ENCODE measurements at places on chromosomes 7 and 10.
A peak's percentile ranks its signal among the peaks of the same experiment; 100 is the strongest.

DNA sequence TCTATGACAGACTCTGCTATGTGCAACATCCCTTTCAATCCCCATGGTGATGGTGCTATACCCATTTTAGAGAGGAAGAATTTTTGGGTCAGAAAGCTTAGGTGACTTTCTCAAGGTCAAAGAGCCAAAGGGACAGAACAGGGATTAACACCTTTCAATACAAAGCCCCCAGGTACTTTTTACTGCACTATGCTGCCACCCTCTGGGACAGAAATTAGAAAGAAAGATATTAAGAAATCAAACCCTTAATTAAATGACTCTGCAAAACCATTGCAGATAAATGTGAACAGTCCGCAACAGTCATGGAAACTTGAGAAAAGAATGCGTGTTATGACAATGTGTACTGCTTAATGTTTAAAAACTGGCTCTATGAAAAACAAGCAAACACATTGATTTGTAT, 673.7 kb downstream of the MAGI2 start:
- no peak for DNase-seq

- DNase-seq = no peak
Measured at GRCh38 chr10:14507176-14507575, 176.5 kb upstream of the FRMD4A start.

DNA sequence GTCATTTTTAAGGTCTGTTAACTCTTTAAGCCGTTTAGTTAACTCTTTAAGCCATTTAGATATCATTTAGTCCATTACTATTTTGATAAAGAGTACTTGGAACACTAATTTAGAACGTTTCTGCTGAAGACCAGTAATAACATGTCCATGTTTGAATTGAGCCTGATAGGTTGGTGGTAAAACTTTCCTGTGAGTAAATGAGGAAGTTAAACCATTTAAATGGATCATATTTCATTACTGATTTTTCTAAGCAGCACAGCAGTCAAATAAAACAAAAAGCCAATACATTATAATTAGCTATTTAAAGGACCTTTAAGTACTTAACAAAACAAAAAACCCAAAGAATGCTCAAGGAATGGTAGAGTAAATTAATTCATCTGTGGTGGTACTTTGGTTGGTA, 29.4 kb downstream of the PHTF2 start:
- no peak for DNase-seq

- no peak for DNase-seq
Measured at GRCh38 chr7:113622796-113623195, 296.0 kb downstream of the PPP1R3A start.

- no peak for DNase-seq
Measured at GRCh38 chr7:19101472-19101871, 16.0 kb downstream of the TWIST1 start.

DNA sequence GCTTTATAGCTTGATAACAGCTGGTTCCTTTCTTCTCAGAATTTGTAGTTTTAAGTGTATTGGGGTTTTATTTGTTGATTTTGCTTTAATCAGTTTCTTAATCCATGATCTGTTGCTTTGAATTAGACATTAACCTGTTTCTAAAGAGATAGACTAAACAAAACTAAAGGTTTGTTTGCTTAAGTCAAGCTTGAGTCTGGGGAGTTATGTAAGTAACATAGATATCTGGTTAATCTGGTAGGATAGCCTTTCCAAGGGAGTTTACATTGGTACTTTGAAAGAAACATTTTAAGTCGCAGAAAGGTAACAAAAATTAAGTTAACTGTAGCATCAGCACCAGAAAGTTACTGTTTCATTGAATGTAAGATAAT, 5.4 kb downstream of the PPP2R2D start:
- DNase-seq = no peak

DNA sequence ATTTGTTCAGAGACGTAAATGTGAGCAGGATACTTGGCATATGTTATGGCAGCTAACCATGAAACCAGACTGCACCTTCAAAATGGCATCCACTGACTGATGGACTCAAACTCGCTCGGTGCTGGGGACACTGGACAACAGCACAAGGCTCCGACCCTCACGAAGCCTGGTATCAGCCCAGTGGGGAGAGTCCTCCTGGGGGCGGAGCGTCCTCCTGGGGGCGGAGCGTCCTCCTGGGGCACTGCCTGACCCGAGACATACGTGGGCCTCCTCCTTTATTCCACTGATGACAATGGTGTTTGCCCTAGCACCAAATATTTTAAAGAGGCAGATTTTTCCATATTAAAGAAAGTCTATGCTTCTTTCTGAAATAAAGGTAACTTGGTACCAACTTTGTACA, 39.5 kb downstream of the ESYT2 start:
- DNase-seq = no peak

DNA sequence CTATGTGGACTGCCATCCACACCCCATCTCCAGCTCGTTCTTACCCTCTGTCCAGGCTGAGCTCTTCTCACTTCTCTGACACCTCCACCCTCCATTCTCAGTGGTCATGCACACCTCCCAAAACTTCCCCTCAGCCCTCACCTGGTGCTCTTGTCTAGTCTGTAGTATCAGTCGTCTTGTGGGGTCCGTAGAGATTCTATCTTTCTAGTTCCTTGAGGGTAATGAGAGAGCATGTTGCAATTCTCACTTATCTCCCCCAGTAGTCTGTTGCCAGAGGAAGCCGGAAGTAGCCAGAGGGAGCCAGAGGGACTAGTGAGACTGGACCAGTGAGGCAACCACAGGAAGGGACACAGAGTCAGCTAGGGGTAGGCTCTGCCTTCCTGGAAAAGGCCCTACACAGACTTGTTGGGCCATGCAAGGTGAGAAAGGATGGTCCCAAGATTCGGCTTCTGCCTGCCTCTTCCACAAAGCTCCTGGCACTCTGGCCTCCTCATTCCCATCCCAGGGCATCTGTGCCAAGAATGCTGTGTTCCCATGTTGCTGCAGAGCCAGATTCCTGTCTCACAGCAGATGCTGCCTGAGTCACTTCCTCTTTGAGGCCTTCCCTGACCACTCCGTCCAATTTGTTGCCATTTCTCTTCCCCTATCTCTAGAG, 50.6 kb upstream of the DUSP5 start:
- DNase-seq = no peak

GRCh38 chr7:91228927-91229558, 35.2 kb upstream of the FZD1 start:
- DNase-seq = no peak

- no peak for DNase-seq
Measured at GRCh38 chr10:43440463-43441134, 3.7 kb downstream of the ZNF487 start.

DNA sequence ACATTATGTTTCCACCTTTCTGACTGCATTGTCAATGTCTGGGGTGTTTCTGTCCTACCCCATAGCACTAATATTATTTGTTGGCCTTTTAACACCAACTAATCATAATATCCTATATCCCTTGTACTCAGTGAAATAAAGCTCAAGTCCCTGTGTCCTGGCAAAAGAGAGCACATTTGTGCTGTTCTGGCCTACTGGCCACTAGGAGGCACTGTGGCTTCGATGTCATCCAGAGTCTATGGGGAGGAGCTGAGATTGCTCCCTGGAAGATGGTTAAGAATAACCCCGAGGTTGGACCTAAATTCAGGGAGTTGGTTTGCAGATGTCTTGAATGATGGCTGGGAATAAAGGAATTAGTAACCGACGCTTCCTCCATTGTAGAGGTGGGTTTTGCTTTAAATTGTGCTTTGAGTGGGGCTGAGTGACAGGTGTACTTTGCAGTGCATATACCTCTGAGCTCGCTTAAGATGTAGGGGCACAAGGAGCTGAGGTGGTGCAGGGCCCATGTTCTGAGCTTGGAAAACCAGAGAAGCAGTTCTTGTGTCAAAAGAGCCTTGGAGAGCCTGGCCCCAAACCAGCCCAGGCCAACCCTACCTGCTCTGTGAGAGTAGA, 191.2 kb upstream of the PRSS1 start:
- DNase-seq = peak; percentile 3

GRCh38 chr7:123241809-123242208, 42.0 kb upstream of the SLC13A1 start:
- no peak for DNase-seq

DNA sequence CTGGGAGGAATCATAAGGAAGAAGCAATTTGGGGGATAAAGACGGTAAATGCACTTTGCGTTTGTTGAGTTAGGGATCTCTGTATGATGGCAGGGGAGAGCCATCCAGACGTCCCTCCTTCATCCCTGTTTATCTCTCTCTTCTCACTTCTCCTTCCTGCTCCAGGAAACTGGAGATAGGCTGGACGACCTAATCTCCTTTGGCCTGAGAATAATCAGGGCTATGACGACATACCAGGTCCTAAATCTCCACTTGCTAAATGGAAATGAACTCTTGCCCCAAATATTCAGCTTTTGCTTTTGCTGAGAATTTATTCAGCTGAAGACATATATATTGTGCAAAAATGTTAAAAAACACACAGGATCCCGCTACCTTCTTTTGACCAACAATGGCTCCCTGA, 182.9 kb upstream of the INHBA start:
- no peak for DNase-seq

DNA sequence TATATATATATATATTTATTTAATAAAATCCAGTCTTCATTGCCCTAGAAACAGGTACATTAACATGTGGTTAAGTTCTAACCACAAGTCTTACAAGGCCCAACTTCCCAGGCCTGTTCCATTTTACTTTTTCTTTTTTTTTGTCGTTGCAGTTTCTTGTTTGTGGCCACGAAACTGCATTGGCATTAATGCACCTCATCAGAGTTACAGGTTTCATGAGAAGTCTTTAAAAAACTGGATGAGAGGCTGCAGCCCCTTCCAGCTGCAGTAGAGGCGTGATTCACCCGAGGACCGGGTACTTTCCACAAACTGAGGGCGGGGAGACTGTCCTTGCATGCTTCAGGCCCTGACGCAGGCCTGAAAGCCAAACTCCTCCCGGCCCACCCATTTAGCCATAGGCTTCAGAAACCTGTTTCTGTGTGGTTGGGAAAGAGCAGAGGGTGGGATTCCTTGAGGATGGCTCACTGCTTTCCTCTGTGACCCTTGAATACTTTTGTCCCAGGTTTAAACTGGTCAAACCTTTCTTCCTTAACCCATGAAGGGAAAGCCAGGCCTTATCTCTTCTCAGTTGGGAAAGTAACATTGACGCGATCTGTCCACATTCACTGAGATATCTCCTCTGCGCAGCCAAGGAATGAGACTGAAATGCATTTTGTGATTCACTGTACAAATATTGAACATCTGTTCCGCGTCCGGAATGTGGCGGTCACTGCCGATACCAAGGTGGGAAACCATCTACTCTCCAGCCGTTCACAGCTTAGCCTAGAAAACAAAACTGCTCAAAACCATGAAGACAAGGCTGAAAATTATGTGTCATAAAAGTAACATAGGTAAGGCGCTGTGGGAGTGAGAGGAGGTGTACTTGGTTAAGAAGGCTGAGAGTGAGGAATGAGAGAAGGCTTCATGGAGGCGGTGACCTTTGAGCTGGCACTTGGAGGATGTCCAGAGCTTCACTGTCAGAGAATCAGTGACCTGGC, 311.7 kb downstream of the GATA3 start:
- DNase-seq = no peak

GRCh38 chr10:13820119-13820963, 233.6 kb downstream of the PRPF18 start:
- no peak for DNase-seq

GRCh38 chr7:25529320-25529719, 301.0 kb upstream of the NPVF start:
- DNase-seq = no peak

DNA sequence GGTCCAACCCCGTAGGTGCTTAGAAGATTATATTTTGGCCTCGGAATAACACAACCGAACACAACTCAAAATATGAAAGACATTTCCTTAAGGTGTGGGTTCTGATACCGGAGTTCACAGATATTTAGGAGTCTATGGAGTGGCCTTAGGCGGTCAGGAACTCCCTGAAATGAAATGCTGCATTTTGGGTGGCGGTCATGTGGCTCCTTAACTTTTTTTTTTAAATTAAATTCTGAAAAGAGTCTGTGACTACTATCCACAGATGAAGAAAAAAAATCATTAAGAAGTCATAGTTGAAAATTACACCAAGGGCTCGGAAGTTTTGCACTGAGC, 290.9 kb upstream of the NFE2L3 start:
- DNase-seq = no peak

DNA sequence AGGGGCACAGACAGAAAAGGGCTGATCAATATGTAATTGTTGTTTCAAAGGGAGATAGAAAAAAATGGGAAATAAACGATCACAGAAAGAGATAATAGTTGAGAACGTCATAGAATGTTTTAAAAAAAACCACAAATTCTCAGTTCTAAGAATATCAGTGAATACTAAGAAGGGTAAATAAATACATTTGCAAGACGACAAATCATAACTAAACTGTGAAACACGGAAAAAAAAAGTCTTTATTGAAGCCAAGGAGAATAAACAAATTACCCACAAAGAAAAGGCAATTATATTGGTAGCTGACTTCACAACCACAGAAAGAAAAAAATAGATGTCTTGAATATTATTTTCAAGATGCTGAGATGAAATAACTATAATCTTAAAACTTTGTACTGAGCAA, 305.2 kb upstream of the STEAP1 start:
- DNase-seq = no peak

GRCh38 chr7:151448261-151449252, 8.6 kb upstream of the CRYGN start:
- peak; percentile 46 for DNase-seq

GRCh38 chr7:73345538-73345937, 17.6 kb downstream of the FKBP6 start:
- no peak for DNase-seq

- DNase-seq = no peak
Measured at GRCh38 chr10:86354761-86355540, 11.6 kb downstream of the GRID1 start.

- no peak for DNase-seq
Measured at GRCh38 chr7:155001756-155002410, 1.0 kb downstream of the PAXIP1 start.

- no peak for DNase-seq
Measured at GRCh38 chr10:119737823-119738222, 12.0 kb downstream of the INPP5F start.

DNA sequence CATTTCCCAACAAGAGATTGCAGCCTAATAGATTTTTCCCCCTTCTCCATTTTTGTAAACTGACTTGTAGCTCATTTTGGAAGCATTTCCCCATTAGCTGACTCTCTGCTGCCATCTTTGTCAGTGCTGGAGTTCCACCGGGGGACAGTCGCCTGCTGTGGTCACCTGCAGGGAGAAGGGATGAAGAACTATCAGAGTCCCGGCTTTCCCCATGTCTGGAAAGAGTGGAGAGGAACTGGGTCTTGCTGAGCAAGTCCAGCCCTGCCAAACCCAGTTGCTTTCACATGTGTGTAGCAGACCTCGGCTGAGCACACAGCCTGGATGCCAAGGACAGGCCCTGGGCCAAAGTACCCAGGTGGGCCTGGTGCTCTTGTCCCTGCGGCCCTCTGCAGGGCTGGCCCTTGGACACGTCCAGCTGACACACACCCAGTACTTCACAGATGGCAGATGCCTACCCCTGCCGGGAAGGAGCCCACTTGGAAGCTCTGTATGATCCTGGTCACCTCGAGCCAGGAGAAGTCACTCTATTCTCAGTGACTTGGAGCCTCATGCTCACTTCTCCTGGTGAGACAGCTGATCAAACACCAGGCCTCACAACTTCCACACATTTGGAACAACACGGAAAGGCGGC, 157.3 kb upstream of the NPVF start:
- DNase-seq = no peak
